Right cardiac atrium (tissue), 5 donors: ENCODE measurements at places on chromosomes 5 and 9. TPM values are rescaled to one million over a fixed set of nuclear protein-coding genes. Genes with fewer than 3 reads are reported as not detected.

CDC25C gene
- 0.26 TPM for total RNA-seq

SLC4A9 gene
- total RNA-seq: 0.26 TPM

CAMSAP1 gene
- 18.2 TPM for total RNA-seq

GRCh38 chr9:131464354-131465000, 38.2 kb upstream of the POMT1 start:
- no peak for DNase-seq

ZNF462 gene
- 32.9 TPM for total RNA-seq

ANP32B gene
- total RNA-seq: 70.8 TPM

PLAC8L1 gene
- total RNA-seq: not detected

DNA sequence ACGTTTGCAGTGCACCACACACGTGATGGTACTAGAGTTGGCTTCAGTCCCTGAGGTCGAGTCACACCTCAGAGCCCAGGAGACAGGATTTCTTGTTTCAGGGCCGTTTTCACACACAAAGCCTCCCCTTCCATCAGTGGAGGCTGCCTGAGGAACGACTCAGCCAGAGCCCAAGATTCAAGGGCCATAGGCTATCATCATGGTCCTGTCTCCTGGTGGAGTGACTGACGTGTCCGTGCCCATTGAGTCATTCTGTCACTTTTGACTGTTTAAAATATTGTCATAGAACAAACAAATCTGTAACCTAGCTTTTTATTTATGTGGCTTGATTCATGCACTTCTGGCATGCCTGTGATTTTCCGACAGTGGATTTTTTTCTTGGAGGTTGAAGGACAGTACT, 28.3 kb downstream of the CAMK2A start:
- no peak for DNase-seq

OR4F3 gene
- total RNA-seq: not detected

FOXD4 gene
- total RNA-seq: 0.31 TPM

IL4 gene
- total RNA-seq: not detected

DNA sequence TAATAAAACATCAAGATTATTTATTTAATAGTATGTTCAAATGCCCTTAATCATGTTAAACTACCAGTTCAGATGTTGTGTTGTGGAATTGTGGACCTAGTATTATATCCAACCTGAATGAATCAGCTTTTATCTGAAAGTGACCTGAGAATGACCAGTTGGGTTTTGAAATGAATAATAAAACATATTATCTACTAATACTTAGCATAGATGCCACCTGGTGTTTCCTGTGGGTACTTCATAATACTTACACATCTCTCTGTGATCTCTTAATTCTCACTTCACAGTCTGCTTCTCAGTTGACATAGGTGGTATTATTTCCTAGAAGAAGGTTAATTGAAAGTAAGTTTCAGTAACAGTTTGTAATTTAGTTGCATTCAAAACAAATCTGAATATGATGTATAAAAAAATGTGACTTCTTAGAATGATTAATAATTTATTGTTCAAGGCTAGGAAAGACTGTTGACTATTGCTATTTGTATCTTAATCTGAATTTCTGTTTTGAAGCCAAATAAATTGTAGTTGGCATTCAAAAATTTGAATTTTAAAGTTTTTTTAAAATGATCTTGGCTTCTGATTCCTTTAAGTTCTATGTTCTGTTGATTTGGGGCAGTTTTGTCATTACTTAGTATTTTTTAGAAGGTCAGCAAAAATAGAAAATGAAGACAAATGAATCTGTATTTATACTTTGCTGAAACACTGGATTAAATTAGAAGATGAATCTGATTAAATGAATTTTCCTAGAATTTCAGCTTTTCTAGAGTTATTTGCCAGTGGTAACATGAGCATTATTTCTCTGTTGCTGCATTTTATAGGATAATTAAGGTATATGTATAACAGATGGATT, 48.2 kb downstream of the KIF2A start:
- no peak for DNase-seq

DNA sequence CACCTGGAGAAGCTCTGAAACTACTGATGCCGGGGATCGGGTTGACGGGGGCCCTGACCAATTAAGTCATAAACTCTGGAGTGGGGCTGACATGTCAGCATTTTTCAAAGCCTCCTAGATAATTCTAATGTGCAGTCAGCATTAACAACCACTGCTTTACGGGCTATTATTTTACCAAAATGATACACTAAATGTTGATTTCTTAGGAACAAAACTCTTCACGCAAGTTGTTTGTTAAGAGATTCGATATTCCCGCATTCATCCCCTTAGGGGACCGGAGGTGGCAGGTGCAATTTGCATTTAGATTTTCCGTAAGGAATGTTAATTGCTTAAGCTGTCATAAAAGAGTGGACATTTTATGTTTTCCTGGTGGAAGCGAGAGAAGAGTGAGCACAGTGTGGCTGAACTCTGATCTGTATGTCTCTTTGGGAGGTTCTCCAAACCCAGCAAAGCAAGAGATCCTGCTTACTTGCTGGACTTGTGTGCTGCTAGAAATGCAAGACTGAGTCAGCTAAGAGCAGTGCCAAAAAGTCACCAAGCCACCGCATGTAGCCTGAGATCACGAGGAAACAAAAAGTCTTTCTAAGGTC, 77.6 kb downstream of the UGCG start:
- no peak for DNase-seq

INSL6 gene
- total RNA-seq: not detected

DNA sequence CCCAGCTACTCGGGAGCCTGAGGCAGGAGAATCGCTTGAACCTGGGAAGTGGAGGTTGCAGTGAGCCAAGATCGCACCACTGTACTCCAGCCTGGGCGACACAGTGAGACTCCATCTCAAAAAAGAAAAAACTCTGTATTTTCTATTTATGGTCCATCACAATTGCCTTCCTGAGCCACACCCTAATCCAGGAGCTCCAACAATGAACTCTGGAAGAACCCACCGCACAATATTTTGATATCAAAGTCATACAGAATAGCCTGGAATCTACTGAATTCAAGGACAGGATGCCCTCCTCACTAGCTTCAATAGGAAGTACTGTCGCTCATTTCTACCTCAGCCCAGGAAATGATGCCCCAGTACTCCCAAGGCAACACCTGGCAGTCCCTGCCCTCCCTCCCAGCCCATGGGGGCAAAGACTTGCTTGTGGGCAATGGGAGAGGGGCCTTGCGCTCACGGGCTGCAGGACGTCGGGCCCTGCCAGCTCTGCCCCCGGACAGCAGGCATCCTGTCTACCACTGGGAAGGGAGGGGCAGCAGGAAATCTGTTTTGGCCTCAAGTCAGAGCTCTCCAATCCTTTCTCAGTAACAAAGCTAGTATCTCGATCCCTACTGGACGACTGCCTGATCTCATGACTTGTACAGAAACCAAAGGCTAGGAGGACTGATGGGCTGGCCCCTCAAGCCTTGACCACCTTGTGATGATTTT, 19.7 kb downstream of the UBAC1 start:
- peak; percentile 52 for DNase-seq

GDNF gene
- 0.74 TPM for total RNA-seq

- DNase-seq: no peak
Observed at GRCh38 chr9:132873403-132873802, 4.7 kb downstream of the AK8 start.

TMEM252 gene
- total RNA-seq: not detected

DNA sequence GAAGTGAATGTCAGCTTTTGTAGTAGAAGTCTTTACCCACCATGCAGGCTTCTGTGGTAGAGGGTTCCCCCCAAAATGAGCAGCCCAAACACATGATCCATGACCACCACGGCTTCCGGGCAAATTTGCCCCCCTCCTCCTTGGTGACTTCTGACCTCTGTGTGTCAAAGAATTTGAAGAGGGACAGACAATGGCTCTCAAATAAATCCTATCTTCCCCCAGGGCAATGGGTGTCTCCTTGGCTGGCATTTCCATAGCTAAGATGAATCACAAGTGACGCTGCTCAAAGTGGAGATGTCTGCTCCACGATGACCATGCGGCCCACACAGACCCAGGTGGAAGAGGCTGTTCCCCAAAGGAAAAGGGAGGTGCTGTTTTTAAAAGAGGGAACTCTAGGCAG, 30.2 kb upstream of the BOD1 start:
- DNase-seq: no peak

DNA sequence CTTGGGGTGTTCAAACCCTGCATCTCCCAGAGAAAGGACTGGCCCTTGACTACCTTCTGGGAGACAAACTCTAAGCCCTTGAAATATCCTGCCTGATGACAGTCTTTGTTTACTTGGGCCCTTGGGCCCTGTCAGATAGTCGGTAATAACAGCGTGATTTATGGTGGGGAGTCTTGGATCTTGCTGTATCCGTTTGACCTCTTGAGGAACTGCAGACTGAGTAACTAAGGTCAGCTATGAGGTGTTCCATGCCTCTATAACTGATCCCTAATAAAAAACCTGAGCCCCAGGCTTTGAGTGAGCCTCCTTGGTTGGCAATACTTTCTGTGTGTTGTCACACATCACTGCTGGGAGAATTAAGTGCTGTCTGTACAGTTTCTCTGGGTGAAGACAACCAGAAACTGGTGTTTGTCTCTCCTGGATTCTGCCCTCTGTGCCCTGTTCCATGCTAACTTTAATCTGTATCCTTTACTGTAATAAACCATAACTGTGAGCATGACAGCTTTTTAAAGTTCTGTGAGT, 56.2 kb upstream of the ANKRD33B start:
- DNase-seq: no peak

- no peak for DNase-seq
Observed at GRCh38 chr9:109129470-109130197, 9.9 kb upstream of the TMEM245 start.

GRCh38 chr5:6717247-6717646, 4.0 kb downstream of the TENT4A start:
- no peak for DNase-seq

DNA sequence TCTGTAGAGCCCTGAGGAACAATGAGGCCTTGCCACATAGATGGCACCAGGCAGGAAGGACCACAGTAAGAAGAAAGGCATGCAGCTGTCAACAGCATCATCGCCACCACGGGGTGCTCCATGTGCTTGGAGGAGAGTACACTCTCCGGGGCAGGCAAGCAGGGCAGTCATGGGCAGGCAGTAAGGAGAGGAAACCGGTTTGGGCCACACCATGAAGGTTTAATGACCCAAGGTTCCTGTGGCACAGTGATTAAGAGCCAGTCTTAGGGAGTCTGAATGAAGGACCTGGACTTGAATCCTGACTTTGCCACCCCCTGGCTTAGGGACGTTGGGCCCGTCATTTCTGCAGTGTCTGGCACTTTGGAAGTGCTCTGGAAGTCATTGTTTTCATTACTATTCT, 80.6 kb upstream of the ZBTB43 start:
- DNase-seq: peak; percentile 61

DNA sequence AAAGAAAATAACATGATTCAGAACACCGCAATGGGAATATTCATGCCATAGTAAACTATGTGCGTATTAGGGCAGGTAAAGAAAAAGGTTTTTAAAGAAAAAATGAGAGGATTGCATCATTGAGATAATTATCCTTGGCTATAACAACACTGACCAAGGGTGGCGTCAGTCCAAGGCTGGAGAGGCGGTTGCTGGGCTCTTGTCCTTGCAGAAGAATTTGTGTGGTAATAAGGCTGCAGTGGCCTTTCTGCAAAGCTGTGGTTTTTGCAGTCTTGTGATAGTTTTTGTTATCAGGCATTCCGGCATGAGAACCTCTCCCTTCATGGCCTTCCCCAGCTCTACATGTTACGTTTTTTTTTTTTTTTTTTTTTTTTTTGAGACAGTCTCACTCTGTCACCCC, 14.0 kb downstream of the BOD1 start:
- DNase-seq: peak; percentile 49

ZMAT2 gene
- 31.3 TPM for total RNA-seq

- DNase-seq: peak; percentile 85
Observed at GRCh38 chr5:151023047-151023615, 2.7 kb downstream of the GPX3 start.

DNA sequence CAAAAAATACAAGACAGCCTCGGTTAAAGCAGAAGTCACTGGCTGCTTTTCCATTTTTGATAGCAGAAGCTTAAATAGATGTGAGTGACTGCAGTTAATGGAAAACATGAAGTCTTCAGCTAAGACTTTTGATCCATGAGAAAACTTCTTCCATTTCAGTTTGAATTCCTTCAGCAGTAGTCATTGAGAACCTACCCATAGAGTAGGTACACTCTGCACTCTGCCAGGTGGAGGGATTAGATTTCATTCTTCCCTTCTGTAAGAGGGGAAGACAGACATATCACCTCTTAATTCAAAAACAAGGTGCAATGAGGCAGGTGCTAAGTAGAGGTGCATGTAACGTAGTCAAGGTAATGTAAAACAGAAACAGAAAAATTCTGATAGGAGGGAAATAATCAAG, 26.7 kb upstream of the XPA start:
- no peak for DNase-seq

DNA sequence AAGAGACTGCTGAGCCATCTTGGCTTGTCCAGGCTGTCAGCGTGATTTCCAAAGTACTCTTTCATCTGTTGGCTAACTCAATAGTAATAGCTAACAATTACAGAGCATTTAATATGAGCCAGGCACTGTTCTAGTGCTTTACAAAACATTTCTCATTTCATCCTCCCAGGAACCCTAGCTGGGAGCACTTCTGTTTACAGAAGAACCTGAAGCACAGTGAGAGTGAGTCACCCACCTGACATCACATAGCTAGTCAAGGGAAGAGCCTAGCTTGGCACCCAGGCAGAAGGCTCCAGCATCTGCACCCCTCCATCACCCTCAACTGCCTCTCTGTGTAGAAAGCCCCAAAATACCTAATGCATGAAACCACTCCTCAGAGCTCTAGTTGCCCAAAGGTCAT, 57.5 kb upstream of the IQGAP2 start:
- DNase-seq: no peak

SYNPO gene
- total RNA-seq: 552 TPM

SPARC gene
- total RNA-seq: 896 TPM

GRCh38 chr9:86503314-86503713, 149.1 kb upstream of the TUT7 start:
- no peak for DNase-seq

DNA sequence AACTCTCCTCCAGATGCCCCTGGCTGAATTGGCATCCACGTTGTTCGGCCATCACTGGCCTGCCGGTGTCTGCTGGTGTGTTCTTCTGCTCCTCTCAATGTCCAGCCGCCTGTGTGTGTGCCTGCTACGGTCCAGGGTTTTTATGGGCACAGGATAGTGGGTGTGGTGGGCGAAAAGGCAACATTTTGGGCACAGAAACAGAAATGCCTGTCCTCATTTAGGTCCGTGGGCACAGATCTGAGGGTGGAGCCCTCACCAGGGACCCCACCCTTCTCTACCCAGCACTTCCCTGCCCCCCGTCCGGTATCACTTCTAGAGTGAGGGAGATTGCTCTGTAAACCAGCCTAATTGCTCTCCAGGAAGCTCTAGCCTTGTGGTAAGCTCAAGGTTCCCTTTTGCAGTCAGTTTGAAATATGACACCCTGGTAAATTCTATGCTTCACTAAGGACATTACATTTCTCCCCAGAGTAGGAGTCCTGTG, 410.1 kb downstream of the MAT2B start:
- DNase-seq: no peak

C9orf50 gene
- total RNA-seq: not detected

DNA sequence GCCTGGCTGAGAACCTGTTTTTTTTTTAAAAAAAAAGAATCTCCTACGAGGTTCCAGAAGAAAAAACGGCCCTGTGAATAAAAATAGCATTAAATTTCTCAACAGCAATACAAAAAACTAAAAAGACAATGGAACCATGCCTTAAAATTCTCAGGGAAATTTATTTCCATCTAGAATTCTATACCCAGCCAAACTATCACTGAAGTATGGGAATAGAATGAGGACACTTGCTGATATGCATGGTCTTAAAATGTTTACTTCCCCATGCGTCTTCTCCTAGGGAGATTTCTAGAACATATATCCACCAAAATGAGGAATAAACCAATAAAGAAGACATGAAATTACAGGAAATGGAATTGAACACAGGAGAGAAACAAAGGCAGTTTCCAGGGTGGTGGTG, 16.5 kb upstream of the NSMF start:
- no peak for DNase-seq

- peak; percentile 95 for DNase-seq
Observed at GRCh38 chr9:34651876-34652601, at the start of gene IL11RA. IL11RA (plus strand) TSS chr9:34652185; CDS start chr9:34655218, 3,033 bp downstream.
